GM10248 (cell line): ENCODE measurements at places on chromosomes 1 and 21.

GRCh38 chr21:18138507-18138906 is 106.1 kb upstream of the CHODL start:
- no peak for DNase-seq

GRCh38 chr21:45286671-45287437 is 841 bp downstream of the POFUT2 start:
- DNase-seq: no peak

GRCh38 chr1:116268211-116268610 is 104.8 kb upstream of the ATP1A1 start:
- DNase-seq: no peak

DNA sequence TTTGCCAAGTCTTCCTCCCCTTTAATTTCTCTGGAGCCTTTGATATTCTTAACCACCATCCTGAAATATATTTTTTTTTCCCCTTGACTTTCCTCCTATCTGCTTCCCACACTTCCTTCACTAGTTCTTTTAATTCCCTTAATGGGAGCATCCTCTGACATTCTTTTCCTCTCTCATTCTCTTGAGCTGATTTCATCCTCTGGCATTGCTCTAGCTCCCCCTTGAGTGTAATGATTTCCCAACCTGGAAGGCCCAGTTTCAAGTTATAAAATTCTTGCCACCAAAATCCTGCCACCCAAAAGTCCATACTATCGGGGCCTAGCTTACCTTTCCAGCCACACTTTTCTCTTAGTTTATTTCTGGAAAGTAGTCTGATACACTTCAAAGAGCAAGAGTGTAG is 39.5 kb upstream of the UBE2U start:
- no peak for DNase-seq

- peak; percentile 87 for DNase-seq
These were observed 1.2 kb downstream of the FAM167B start for GRCh38 chr1:32247983-32248889.

GRCh38 chr1:17933971-17934370 is 173.6 kb upstream of the IGSF21 start:
- no peak for DNase-seq

DNA sequence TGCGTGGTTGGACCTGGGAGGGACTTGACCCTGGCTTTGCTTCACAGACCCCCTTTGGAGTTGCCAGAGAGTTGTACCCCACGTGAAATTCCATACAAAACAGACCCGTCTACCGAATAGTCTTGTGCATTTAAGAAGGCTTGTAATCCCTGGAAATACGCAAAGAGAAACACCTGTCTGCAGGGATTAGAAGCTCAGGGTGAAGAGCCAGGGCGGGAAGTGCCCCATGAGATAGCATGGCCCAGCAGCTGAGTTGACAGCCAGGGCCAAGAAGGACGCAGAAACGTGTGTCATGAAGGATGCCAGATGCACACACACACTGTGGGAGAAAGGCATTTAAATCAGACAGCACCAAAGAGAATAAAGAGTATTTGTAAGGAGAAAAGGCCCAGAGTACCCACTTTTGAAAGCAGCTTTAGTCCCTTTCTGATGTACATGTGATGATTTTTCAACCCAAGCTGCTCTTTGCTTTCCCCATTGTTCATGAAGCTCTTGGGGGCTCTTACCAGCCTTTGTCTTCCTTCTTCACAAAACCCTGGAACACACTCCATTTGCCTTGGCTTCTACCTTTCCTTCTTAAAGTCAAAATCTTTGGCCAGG is 46.6 kb downstream of the PCP4 start:
- DNase-seq: no peak

DNA sequence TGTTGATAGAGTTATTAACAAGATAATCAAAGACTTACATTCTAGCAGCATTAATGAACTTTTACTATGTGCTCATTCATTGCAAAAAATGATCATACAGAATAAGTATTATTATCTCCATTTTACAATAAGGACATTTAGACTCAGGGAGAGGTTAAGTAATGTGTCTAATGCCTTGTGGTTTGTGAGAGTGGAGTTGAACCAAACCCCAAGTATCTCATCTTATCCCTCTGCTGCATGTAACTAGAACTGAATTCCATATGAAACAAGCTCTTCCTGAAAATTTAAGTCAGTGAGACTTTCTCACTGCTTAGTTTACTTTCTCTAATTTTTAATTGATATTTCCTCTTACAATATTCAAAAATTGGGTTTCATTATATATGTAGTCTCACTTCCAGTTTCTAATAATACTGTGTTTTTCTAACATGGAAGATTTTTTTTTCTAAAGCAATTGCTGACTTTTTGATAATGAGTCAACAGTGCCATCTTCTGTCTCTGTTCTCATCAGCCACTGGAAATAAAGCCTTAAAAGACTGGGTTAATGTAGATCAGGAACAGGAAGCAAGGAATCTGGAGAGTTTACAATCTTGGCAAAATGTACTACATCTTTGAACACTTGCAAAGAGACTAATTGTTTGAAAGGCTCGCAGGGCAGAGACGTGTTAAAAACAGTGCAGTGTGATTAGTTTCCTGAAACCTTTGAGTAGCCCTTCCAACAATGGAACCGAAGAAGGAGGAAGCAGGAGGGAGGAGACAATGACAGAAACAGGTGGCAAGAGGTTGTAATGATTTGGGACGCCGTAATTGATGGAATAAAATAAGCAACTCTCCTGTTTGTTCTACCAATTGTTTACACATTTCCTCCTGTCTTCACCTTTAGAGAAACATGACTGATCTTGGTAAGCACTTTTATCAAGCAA is 567.6 kb downstream of the MRPL39 start:
- peak; percentile 15 for DNase-seq

DNA sequence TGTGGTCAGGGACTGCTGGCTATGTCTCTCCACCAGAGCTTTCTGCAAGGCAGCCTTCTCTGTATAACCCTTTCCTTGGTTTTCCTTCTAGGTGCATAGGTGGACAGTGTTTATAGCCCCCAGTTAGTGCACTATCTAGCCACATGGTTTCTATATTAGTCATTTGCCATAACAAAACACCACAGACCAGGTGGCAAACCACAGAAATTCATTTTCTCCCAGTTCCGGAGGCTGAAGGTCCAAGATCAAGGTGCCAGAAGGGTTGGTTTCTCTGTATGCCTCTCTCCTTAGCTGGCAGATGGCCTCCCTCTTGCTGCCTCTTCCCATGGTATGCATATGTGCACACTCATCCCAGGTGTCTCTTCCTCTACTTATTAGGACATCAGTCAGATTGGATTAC is 106.4 kb downstream of the KAZN start:
- no peak for DNase-seq

DNA sequence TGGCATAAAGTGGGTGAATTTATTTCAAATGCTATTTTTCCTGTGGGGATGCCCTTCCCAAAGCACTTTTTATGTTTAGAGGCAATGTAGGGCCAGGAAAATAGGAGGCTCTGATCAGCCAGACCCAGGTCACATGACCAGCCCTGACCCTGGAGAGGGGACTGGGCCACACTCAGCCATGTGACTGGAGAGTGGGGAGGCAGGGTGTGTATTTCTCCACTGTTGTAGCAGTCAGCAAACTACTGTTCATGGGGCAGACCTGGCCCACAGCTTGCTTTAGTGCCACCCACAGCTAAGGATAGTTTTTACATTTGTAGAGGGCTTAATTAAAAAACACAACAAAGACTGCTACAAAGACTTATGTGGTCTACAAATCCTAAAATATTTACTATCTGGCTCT is 153.8 kb downstream of the ACTL8 start:
- no peak for DNase-seq

DNA sequence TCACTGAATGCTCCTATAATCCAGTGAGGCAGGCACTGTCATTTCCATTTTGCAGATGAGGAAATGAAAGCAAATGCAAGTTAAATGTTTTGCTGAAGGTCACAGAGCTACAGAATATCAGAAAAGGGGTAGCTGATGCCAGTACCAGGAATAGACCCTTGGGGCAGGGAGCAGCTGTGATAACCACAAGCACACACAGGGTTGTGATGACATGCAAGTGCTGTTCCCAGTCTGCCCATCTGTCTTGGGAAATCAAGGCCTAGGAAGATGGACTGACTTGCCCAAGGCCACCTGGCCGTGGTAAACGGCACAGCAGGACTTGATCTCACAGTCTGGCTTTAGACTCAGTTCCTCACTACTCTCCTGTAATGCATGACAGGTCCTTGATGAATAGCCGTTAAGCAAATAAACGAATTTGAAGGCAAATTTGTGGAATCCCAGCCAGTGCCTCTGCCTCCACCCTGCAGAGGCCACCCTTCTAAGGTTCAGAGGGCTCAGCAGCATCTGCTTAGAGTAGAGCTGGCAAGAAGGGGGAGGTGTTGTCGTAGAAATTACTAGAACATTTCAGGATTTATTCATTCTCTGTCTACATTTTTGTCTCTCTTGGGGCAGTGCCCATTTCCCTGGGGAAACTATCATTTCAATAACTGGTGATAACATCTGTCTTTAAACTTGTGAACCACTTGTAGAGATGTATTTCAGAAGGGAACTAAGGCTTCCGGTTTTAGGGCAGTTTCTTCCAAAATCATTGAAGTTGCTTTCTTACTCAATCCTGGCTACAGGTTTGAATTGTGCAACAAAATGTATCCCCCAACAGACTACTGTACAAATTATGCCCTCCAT is 53.2 kb upstream of the MRPS6 start:
- DNase-seq: peak; percentile 25

- DNase-seq: no peak
These were observed 55.3 kb upstream of the SIM2 start for GRCh38 chr21:36643374-36644250.

- no peak for DNase-seq
These were observed 44.7 kb upstream of the PAXBP1 start for GRCh38 chr21:32816261-32816660.

- DNase-seq: no peak
These were observed 3.3 kb upstream of the LPAR3 start for GRCh38 chr1:84896279-84896678.

DNA sequence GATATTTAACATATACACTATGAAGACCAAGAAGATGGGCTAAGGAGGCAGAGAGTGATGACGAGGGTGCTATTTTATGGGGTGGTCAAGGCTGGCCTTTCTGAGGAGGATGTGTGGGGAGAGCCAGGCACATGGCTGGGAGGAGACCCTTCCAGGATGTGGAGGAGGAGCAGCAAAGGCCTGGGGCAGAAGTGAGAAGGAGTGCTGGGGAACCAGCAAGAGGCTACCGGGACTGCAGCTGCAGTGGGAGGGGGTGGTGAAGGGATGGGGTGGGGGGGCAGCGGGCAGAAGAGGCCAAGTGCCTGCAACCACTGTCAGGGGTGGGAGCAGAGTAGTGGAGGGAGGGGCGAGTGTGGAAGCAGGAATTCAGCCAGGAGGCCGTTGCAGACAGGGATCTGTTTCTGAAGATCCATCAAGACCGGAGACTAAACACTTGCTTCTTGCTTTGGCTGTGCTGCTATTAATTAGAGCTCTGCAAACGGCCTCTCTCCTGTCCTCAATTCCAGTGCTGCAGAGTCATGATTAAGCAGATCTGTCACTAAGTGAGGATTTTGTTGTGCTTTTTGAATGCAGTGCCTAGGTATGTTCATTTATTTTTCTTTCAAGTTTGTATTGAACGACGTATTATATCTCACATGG is 89.9 kb downstream of the IER5 start:
- DNase-seq: no peak

DNA sequence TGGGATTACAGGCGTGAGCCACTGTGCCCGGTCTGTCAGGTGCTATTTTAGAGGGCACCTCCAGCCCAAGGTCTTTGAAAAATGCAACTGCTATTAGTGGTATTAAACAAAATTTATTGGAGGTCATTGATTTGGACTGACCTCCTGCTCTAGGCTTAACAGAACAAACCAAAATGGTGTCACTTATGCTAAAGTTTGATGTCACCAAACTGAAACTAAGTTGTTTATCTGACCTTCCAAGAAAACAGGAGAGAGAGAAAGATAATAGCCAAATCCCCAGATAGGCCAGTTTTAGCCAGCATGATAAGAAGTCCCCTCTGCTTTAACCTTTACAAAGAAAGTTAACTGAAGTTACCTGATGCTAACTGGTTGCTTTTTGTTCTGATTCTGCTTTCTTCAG is 8.1 kb upstream of the INAVA start:
- DNase-seq: no peak

DNA sequence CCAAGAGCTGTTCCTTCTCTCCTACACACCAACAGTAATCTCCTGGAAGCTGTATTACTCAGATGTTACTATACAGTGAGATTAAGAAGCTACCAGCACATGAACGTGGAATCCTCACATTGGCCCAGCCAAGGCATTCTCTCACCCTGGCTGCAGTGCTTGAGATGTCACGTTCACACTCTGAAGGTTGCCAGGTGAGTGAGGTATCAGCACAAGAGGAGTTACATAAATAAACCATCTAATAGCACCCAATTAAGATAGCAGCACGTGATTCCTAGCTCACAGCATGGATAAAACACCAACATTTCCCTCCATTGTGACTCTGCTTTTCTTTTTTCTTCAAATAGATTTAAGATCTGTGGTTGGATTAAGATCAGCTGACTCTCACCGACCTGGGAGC is 182.8 kb downstream of the PLPP3 start:
- DNase-seq: no peak

GRCh38 chr1:246537441-246537840 is 28.6 kb downstream of the TFB2M start:
- DNase-seq: no peak

DNA sequence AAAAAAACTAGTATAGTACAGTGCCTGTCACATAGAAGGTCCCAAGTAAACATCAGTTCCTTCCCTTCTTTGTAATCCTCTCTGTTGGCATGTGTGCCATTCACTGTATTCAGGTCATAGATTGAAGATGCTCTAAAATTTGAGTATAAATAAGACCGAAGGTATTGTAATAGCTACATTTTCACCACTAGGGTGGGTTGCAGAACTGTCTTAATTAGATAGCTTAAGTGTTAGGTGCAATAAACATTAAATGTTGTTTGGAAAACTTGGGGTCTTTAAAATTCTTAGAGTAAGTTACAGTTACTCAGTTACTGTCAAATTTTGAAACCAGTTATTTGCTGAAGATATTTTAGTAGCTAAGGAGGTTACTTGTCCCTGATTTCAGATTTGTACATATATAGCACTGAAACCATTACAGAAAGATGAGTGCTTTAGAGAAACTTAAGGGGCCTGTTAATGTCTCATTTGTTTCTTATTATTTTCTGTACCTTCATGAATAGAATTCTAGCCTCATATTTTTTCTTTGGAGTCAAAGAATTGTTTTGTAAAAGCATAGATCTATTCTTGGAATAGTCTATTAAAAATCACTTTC is 24.3 kb downstream of the PER3 start:
- DNase-seq: peak; percentile 39

GRCh38 chr1:118335331-118335732 is 150.3 kb upstream of the SPAG17 start:
- peak; percentile 21 for DNase-seq
